ENCODE measurements at places on chromosomes 12 and 14.
A peak's percentile ranks its signal among the peaks of the same experiment; 100 is the strongest.

- H3K36me3 ChIP-seq, result no peaks in the 10 kb centered on the region
- no peaks in the 10 kb centered on the region for H3K4me1 ChIP-seq
- H3K27me3 ChIP-seq, result no peaks in the 10 kb centered on the region
- DNase-seq, result peak; percentile 81
- no peak overlapping the region for H3K27ac ChIP-seq
- no peak overlapping the region for H3K4me3 ChIP-seq
Observed at GRCh38 chr12:53159195-53159839, 21.2 kb upstream of the ZNF740 start.

GRCh38 chr12:15526033-15526432 lies 203.7 kb downstream of the PTPRO start:
- DNase-seq, result no peak
- no peak overlapping the region for H3K4me3 ChIP-seq
- no peak overlapping the region for H3K27ac ChIP-seq
- no peaks in the 10 kb centered on the region for H3K4me1 ChIP-seq
- H3K36me3 ChIP-seq, result no peaks in the 10 kb centered on the region
- no peaks in the 10 kb centered on the region for H3K27me3 ChIP-seq

GRCh38 chr12:79069009-79069408 lies 204.4 kb downstream of the SYT1 start:
- no peaks in the 10 kb centered on the region for H3K36me3 ChIP-seq
- no peak overlapping the region for H3K4me3 ChIP-seq
- no peak for DNase-seq
- no peaks in the 10 kb centered on the region for H3K4me1 ChIP-seq
- H3K27me3 ChIP-seq, result no peaks in the 10 kb centered on the region
- H3K27ac ChIP-seq, result no peak overlapping the region

GRCh38 chr14:30681752-30682355 lies 59.7 kb downstream of the SCFD1 start:
- H3K4me3 ChIP-seq, result no peak overlapping the region
- H3K27me3 ChIP-seq, result no peaks in the 10 kb centered on the region
- peaks cover 19% of the 10 kb centered on the region for H3K36me3 ChIP-seq
- no peaks in the 10 kb centered on the region for H3K4me1 ChIP-seq

All from SJCRH30 (cell line).